Astrocyte of the spinal cord (primary cell): ENCODE measurements at places on chromosomes 16 and 17.

DNA sequence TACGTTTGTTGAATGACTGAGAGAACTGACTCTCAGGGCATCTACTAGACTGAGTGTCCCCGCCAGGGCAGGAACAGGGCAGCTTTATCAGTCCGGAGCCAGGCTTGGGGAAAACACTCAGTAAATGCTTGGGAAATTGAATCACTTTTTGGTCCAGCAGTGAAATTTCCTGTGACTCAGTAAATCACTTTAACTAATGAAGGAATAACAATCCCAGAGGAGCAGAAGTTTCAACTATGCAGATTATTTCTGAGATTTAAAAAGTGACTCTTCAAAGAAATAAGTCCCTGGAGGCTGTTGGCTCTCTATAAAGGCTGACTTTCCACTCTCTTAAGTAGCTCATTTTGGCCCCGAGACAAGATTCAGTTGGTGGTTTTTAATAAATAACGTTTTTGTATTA is 101.8 kb downstream of the FOXL1 start:
- peak; percentile 88 for DNase-seq

- DNase-seq, result peak; percentile 82
Measured at GRCh38 chr17:63395075-63395805, 50.9 kb downstream of the CYB561 start.

- no peak for DNase-seq
Measured at GRCh38 chr17:72554508-72554907, 433.7 kb downstream of the SOX9 start.

DNA sequence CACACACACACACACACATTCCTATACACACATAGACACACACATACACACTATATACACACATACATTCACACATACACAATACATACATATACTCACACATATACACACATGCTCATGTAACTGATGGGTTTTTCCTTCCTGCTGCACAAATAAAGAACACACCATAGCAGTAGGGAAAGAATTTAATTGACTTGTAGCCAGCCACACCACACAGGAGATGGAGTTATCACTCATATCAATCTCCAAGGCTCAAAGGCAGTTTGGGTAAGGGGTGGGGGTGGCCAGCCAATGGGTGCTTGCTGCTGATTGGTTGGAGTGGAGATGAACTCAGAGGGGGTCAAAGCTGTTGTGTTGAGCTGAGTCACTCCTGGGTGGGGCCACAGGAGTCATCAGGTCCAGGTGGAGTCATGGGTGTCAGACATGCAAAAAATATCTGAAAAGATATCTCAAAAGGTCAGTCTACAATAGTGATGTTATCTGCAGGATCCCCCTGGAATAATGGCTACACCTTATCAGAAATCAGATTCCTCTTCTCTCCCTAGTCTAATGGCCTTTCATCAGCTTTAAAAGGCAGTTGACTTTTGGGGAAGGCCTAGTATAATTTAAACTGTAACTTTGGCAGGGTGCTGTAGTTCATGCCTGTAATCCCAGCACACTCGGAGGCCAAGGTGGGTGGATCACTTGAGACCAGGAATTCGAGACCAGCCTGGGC is 46.1 kb downstream of the WSB1 start:
- no peak for DNase-seq

GRCh38 chr16:17964196-17964595 is 372.3 kb downstream of the NPIPA8 start:
- DNase-seq, result no peak
